Stimulated activated naive CD8-positive, alpha-beta T cell treated with anti-CD3 and anti-CD28 coated beads, Interleukin-15, Interleukin-2, amounts not matched to agents 100 U/mL and 50 U/mL, for 24 hours (primary cell): ENCODE measurements at places on chromosomes 4 and X.

DNA sequence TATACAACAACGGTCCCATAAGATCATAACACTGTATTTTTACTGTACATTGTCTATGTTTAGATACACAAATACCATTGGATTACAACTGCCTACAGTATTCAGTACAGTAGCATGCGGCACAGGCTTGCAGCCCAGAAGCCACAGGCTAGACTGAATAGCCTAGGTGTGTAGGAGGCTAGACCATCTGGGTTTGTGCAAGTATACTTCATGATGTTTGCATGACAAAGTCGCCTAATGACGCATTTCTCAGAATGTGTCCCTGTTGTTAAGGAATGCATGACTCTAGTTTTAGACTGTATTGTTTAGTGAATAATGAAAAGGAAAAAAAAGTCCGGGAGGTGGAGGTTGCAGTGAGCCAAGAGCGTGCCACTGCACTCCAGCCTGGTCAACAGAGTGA is 56.5 kb upstream of the C4orf50 start:
- DNase-seq, result no peak

GRCh38 chr4:32140636-32141035 is 1420.5 kb downstream of the PCDH7 start:
- DNase-seq, result no peak

DNA sequence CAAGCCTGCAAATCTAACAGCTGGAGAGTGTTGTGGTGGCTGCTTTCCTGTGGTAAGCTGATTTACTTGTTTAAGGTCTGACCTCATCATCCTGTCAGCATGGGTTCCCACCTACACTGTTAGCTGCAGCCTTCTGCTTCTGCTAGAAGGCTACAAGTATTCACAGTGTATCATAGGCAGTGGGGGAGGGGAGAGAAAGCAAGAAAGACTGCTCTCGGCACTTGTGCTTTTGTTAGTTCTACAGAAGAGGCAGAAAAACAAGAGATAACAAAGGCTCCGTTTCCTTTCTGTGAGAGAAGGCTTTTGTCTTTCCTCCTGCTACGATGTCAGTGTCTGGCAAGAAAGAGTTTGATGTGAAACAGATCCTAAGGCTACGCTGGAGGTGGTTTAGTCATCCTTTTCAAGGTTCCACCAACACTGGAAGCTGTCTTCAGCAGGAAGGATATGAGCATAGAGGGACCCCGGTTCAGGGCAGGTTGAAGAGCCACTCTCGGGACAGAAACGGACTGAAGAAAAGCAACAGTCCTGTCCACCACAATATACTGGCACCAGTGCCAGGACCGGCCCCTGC is at the start of gene KLHL4:
KLHL4 (plus strand) TSS at position 232 of the 571 bp plus-strand sequence; CDS start at position 324, 92 bp downstream.
- DNase-seq, result no peak

GRCh38 chrX:118943102-118943501 is 31.3 kb upstream of the LONRF3 start:
- DNase-seq, result no peak

GRCh38 chr4:157076578-157076947 is 613 bp downstream of the GLRB start:
- DNase-seq, result no peak
